ENCODE measurements at places on chromosomes 3 and 15.

- H3K4me1 ChIP-seq: peaks cover 13% of the 10 kb centered on the region
- H3K27ac ChIP-seq: no peak overlapping the region
- H3K4me3 ChIP-seq: no peak overlapping the region
- no peak for DNase-seq
- H3K36me3 ChIP-seq: no peaks in the 10 kb centered on the region
- no peaks in the 10 kb centered on the region for H3K27me3 ChIP-seq
These were observed 9.7 kb downstream of the GP9 start for GRCh38 chr3:129070086-129070885.

GRCh38 chr15:74050556-74051234 is 31.7 kb downstream of the GOLGA6A start:
- H3K4me3 ChIP-seq: no peak overlapping the region
- H3K27me3 ChIP-seq: no peaks in the 10 kb centered on the region
- peak; percentile 5 for DNase-seq
- peaks cover 51% of the 10 kb centered on the region for H3K4me1 ChIP-seq
- H3K36me3 ChIP-seq: peaks cover 2% of the 10 kb centered on the region
- peak overlapping the region; percentile 83 for H3K27ac ChIP-seq

DNA sequence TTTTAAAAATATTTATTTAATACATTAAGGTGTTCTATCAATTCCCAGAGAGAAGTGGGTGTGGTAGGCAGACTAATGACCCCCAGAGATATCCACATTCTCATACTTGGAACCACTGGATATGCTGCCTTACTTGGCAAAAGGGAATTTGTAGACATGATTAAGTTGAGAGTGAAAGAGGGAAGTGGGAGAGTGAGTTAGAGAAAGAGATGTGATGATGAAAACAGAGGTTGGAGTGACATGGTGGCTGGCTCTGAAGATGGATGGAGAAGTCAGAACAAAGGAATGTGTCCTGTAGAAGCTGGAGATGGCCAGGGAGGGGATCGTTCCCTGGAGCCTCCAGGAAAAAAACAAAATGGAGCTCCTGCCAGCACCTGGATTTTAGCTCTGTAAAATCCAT is 32.0 kb downstream of the TNFAIP8L3 start:
- H3K4me3 ChIP-seq: no peak overlapping the region
- H3K36me3 ChIP-seq: no peaks in the 10 kb centered on the region
- no peaks in the 10 kb centered on the region for H3K4me1 ChIP-seq
- no peaks in the 10 kb centered on the region for H3K27me3 ChIP-seq
- H3K27ac ChIP-seq: no peak overlapping the region

- H3K27ac ChIP-seq: peak overlapping the region; percentile 12
- peaks cover 100% of the 10 kb centered on the region for H3K4me1 ChIP-seq
- H3K36me3 ChIP-seq: no peaks in the 10 kb centered on the region
- no peak for DNase-seq
These were observed 110.9 kb downstream of the IQSEC1 start for GRCh38 chr3:12962292-12962691.

GRCh38 chr3:114450008-114450596 is 156.3 kb downstream of the TIGIT start:
- H3K27me3 ChIP-seq: no peaks in the 10 kb centered on the region
- no peak overlapping the region for H3K27ac ChIP-seq
- H3K4me1 ChIP-seq: peaks cover 68% of the 10 kb centered on the region
- no peak for DNase-seq
- no peaks in the 10 kb centered on the region for H3K36me3 ChIP-seq

GRCh38 chr3:152202976-152203626 is 65.6 kb upstream of the MBNL1 start:
- no peak overlapping the region for H3K27ac ChIP-seq

- H3K27me3 ChIP-seq: no peaks in the 10 kb centered on the region
- no peak overlapping the region for H3K27ac ChIP-seq
- peak; percentile 88 for DNase-seq
- H3K4me3 ChIP-seq: no peak overlapping the region
These were observed 16.4 kb downstream of the SRPRB start for GRCh38 chr3:133821767-133822638.

- H3K27me3 ChIP-seq: no peaks in the 10 kb centered on the region
- DNase-seq: no peak
- H3K27ac ChIP-seq: no peak overlapping the region
These were observed 5.7 kb downstream of the IFRD2 start for GRCh38 chr3:50286322-50287227.

GRCh38 chr15:70586241-70586640 is 177.1 kb downstream of the UACA start:
- no peaks in the 10 kb centered on the region for H3K36me3 ChIP-seq
- no peak overlapping the region for H3K4me3 ChIP-seq
- no peak overlapping the region for H3K27ac ChIP-seq
- peaks cover 12% of the 10 kb centered on the region for H3K4me1 ChIP-seq
- no peak for DNase-seq
- H3K27me3 ChIP-seq: peaks cover 20% of the 10 kb centered on the region

DNA sequence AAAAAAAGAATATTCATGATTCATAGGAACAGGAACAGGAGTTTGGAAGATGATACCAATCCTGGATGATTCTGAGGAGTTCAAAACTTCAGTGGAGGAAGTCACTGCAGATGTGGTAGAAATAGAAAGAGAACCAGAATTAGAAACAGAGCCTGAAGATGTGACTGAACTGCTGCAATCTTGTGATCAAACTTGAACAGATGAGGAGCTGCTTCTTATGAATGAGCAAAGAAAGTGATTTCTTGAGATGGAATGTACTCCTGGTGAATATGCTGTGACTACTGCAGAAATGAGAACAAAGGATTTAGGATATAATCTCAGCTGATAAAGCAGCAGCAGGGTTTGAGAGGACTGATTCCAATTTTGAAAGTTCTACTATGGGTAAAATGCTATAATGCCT is 72.7 kb downstream of the GSK3B start:
- H3K27ac ChIP-seq: no peak overlapping the region
- H3K4me1 ChIP-seq: peaks cover 70% of the 10 kb centered on the region
- H3K27me3 ChIP-seq: no peaks in the 10 kb centered on the region
- DNase-seq: no peak
- no peak overlapping the region for H3K4me3 ChIP-seq
- H3K36me3 ChIP-seq: no peaks in the 10 kb centered on the region

- no peaks in the 10 kb centered on the region for H3K4me1 ChIP-seq
- H3K36me3 ChIP-seq: no peaks in the 10 kb centered on the region
- H3K27me3 ChIP-seq: no peaks in the 10 kb centered on the region
- DNase-seq: no peak
- H3K4me3 ChIP-seq: no peak overlapping the region
These were observed 588.7 kb upstream of the CBLB start for GRCh38 chr3:106457281-106458180.

DNA sequence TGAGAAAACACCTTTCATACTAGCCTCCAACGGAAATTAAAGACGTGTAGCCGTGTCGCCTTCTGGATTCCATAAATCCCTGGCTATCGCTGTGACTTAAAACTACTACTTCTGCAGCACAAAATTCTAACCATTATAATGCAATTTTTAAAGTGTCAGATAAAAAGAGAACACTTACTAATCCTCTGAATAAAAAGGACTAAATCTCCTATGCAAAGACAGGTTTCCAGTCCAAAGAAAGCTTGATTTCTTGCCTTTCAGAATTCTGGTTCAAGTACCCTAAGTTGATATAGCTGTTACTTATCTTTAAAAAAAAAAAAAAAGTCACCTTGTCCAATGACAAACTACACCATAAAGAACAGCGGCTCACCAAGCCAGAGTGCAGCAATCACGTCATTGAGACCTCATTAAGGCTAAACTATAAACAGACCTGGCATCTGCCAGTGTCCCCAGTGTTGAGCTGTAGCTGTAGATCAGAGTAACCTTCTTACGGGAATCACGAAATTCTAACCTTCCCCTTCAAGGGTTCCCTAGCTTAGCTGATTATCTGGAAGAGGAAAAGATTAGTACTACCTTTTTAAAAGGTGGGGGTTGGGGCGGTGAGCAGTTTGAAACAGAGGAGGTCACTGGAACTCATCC is 2.2 kb downstream of the ABCC5 start:
- peaks cover 43% of the 10 kb centered on the region for H3K4me1 ChIP-seq
- peak; percentile 70 for DNase-seq
- H3K27me3 ChIP-seq: no peaks in the 10 kb centered on the region
- peaks cover 24% of the 10 kb centered on the region for H3K36me3 ChIP-seq

- no peak overlapping the region for H3K27ac ChIP-seq
- no peak overlapping the region for H3K4me3 ChIP-seq
- DNase-seq: no peak
- no peaks in the 10 kb centered on the region for H3K4me1 ChIP-seq
- H3K36me3 ChIP-seq: no peaks in the 10 kb centered on the region
- no peaks in the 10 kb centered on the region for H3K27me3 ChIP-seq
These were observed 47.2 kb downstream of the DIPK2A start for GRCh38 chr3:144018776-144019175.

DNA sequence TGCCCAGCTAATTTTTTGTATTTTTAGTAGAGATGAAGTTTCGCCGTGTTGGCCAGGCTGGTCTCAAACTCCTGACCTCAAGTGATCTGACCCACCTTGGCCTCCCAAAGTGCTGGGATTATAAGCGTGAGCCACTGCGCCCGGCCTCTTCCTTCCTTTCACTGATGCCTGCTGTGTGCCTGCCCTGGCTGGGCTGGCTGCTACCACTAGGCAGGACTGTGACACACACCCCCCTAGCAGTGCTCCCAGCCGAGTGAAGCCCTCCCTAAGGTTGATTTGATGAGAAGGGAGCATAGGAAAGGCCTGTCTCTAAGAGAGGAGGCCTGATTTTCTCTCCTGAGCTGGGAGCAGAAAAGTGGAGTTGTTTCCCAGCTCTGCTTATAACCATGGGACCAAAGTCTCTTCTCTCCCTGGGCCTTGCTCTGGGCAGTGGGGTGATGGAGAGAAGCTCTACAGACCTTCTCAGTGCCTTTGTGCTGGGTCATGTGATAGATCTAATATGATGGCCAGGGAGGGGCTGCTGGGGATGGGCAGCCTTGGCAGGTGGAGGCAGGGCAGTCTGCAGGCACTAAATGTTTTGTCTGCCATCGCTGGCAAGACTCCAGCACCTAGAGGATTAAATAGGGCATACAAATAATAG is 20.1 kb upstream of the SFMBT1 start:
- no peak overlapping the region for H3K27ac ChIP-seq
- H3K4me3 ChIP-seq: no peak overlapping the region
- no peaks in the 10 kb centered on the region for H3K4me1 ChIP-seq

- DNase-seq: no peak
- H3K4me3 ChIP-seq: no peak overlapping the region
- H3K27ac ChIP-seq: no peak overlapping the region
- H3K27me3 ChIP-seq: no peaks in the 10 kb centered on the region
- H3K36me3 ChIP-seq: peaks cover 44% of the 10 kb centered on the region
- H3K4me1 ChIP-seq: no peaks in the 10 kb centered on the region
These were observed 8.1 kb upstream of the GNB5 start for GRCh38 chr15:52199271-52199670.

Measured in stomach (tissue), 19 donors.